ENCODE measurements at places on chromosomes 13 and 19. TPM values are rescaled to one million over a fixed set of nuclear protein-coding genes. Genes with fewer than 3 reads are reported as not detected.

DNA sequence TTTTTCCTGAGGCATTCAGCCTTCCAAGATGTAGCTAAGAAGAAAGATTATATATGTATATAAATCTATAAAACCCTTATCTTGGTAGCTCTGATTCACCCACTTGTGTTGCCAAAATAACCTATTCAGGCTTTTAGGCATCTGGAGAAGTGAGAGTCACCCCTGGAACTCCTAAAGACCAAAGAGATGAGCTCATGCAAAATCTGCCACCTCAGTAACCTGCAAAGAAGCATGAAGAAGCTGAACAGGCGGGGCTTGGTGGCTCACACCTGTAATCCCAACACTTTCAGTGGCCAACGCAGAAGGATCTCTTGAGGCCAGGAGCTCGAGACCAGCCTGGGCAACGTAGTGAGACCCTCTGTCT is 393.7 kb downstream of the FOXO1 start:
- no peak for DNase-seq

- DNase-seq = peak; percentile 51
Observed at GRCh38 chr19:45638930-45639729, at the start of gene EML2. EML2 (minus strand) TSS chr19:45639397; CDS start chr19:45639376, 21 bp downstream.

GRCh38 chr13:90872491-90873025 is 474.9 kb upstream of the MIR17HG start:
- DNase-seq = no peak

- DNase-seq = no peak
Observed at GRCh38 chr13:51488212-51488611, 35.4 kb upstream of the INTS6 start.

The PIN1 gene
- 230 TPM for total RNA-seq

The DKKL1 gene
- total RNA-seq = 0.75 TPM

The ZNF730 gene
- 0.18 TPM for total RNA-seq

Data from SJSA1 (cell line).